Stimulated activated CD4-positive, alpha-beta T cell treated with anti-CD3 and anti-CD28 coated beads, Interleukin-1b, Interleukin-23, amount 100 ng/mL, for 1 hour (primary cell): ENCODE measurements at places on chromosomes 6 and 20.

DNA sequence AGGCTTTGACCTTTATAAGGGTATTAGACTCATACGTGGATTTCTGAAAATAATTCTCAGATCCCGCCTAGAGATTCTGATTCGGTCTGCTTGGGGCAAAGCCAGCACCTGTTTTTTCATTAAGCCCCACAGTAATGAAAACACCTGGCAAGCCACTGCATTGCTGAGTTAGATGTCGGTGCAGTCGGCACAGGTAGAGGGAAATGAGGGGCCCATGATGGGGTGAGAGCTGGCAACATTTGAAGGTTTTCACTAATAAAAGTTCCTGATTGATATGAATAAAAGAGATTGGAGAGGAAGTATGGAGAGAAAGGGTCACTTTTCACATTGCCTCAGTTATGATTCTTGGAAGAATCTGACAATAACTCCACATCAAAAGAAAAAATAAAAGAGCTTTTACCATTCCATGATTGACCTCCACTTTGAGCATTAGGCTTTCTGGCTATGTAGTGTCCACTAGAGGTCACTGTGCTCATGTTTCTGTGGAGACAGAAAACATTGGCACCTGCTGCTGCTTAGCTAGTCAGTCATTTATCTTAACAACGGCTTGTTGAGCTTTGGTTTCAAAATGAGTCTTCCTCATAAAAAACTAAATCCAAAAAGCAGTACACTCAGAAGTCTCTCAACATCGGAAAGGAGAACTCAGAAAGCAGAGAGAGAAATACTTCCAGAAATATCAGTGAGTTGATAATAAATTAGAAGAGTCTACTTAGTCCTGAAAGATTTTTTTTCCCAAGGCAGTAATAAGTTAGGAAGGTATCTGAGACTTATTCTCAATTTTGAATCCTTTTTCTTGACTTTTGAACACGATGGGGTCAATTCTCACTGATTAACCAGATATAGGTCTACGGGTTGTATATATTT lies 53.3 kb upstream of the KLHL31 start:
- DNase-seq, result no peak

DNA sequence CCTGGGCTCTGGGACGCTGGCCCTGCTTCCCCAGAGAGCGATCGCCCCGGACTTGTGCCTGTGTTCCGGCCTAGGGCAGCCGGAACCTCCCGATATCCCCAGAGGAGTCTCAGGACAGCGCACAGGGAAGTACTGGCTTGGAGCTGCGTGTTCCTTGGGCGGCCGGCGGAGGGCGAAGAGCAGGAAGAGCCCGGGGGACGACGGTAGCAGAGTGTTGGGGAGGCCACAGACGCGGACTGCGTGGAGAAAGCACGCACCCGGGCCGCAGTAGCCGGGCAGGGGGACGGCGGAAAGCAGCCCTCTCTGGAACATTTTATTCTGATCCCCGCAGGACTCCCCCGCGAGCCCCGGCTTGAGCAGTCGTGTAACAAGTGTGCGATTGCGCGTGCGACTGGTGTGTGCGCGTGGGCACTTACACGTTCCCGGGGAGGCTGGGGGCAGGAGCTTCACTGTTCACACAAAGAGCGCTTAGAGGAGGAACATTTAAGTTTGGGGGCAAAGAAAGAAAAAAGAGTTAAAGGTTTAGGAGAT lies 36.1 kb downstream of the NCR2 start:
- DNase-seq, result no peak

- no peak for DNase-seq
Measured at GRCh38 chr6:122389704-122390372, 9.6 kb upstream of the HSF2 start.

GRCh38 chr6:21265730-21266044 lies 327.9 kb upstream of the SOX4 start:
- no peak for DNase-seq

- DNase-seq, result no peak
Measured at GRCh38 chr20:3987296-3987695, 28.1 kb downstream of the RNF24 start.

DNA sequence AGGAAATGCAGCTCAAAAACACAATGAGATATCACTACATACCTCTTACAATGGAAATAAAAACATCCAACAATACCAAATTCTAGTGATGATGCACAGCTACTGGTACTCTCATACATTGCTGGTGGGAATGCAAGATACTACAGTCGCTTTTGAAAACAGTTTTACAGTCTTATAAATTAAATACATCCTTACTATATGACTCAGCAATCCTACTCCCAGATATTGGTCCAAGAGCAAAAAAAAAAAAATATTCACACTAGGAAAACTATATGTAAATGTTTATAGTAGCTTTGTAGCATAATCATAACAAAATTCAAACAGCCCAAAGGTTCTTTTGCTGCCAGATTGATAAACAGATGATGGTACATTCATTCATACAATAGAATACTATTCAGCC lies 217.4 kb upstream of the FAM83B start:
- no peak for DNase-seq

GRCh38 chr20:18705490-18705889 lies 108.1 kb upstream of the SCP2D1 start:
- DNase-seq, result no peak

DNA sequence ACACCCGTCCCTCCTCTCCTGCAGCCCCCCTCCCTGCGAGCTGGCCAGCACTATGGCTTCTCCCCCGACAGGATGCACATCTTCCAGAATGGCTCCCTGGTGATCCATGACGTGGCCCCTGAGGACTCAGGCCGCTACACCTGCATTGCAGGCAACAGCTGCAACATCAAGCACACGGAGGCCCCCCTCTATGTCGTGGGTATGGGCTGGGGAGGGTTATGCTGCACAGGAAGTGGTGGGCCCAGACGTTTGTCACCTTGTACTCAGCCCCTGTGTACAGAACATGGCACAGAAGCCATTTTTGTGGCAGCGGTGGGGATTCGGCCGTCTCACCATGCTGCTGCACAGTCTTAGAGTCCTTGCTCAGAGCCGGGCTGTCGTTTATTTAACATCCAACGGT lies 29.0 kb upstream of the SRF start:
- no peak for DNase-seq

DNA sequence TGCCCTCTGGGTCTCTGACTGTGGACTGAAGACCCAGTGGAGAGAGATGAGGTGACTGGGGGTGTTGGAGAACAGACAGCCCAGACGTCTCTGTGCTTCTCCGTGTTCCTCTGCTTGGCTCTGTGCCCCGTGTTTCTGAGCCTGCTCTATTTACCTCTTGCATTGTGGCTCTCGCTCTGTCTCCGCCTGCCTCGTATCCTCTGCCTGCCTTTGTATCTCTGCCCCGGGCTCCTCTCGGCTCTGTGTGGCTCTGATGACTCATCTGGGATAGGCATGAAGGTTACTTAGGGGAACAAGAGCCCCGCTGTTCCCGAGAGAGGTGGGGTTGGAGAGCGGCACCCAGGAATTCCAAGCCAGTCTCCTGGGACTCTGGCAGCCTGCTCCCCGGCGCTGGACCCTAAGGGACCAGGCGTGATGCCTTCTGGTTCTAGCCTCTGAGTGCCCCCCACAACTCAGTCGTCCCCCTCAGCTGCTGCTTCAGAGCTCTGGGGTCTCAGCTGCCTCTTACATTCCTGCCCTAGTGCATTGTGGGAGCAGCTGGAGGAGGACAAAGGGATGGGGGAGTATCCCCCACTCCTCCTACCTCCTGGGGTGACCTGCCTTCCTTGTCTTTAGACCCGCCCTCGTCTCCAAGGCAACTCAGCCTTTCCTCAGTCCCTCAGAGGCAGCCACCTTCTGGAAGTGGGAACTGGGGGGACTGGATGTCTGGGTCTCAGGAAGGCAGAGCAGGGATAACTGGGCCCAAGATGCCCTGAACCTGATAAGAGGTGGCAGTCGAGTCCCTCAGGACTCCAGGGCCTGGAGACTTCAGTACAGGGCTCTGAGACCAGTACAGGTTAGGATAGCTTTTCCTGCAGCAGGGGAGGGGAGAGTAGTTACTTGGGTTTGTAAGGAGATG lies 1.9 kb downstream of the DDR1 start:
- no peak for DNase-seq

- no peak for DNase-seq
Measured at GRCh38 chr20:22985239-22985778, 49.8 kb upstream of the SSTR4 start.

DNA sequence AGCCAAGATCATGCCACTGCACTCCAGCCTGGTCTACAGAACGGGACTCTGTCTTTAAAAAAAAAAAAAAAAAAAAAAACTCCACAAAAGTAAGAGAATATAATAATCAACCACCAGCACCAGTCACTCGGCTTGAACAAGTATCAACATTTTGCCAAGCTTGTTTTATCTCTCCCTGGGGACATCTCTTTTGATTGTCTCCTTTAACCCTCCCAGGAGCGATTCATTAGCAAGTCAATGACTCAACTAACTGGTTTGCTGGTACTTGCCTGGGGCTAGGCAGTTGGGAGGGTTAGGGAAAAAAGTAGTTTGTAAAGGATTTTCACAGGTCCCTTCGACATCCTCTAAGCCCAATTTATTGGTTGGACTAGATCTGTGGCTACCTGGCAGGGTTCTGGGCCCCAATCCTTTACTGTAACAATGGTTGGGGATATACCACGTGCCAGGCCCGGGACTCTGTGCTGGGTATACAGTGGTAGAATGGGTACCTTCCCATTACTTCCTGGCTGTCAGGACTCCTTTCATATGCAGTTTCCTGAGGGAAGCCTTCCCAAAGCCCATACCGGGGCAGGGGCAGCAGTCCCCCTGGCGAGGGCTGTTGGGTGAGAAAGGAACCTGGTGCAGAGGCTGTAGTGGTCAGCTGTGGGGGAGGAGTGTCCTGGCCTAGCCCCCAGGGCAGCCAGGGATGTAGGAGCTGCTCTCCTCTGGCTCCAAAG lies 12.2 kb downstream of the TGIF2 start:
- no peak for DNase-seq

DNA sequence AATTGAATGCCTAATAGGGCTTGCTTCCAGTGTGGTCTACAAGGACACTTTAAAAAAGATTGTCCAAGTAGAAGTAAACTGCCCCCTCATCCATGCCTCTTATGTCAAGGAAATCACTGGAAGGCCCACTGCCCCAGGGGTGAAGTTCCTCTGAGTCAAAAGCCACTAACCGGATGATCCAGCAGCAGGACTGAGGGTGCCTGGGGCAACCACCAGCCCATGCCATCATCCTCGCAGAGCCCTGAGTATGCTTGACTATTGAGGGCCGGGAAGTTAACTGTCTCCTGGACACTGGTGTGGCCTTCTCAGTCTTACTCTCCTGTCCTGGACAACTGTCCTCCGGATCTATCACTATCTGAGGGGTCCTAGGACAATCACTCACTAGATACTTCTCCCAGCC lies 411.5 kb downstream of the TENT5A start:
- no peak for DNase-seq

GRCh38 chr6:1468126-1468525 lies 78.8 kb downstream of the FOXF2 start:
- DNase-seq, result no peak

DNA sequence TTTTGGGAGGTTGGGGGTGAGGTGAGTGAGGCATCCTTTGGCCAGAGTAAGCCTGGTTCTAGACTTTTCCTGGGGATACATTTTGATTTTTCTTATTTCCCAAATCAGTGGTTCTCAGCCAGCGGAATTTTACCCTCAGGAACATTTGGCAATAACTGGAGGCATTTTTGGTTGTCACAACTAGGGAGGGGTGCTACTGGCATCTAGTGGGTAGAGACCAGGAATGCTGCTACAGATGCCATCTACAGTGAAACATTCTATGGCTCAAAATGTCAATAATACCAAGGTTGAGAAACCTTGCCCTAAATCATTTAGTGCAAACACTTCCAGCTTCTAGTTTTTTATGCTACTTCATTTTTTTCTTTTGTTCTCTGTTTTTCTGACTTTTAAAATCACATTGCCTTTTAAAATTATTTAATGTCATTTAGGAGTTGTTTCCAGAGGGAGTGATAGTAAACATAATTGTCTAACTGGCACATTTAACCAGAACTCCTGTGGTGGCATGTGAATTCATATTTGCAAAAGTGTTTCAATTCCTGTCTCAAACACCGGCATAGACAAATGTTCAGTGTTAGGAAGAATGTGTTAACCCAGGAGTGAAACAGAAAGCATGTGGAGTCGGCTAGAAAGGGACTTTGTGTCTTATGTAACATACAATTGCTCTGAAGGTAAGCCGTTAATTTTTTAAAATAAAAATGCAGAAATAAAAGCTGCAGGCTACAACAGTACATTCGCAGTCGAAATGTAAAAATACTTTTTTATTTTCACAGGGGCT lies 59.0 kb downstream of the QRSL1 start:
- no peak for DNase-seq

DNA sequence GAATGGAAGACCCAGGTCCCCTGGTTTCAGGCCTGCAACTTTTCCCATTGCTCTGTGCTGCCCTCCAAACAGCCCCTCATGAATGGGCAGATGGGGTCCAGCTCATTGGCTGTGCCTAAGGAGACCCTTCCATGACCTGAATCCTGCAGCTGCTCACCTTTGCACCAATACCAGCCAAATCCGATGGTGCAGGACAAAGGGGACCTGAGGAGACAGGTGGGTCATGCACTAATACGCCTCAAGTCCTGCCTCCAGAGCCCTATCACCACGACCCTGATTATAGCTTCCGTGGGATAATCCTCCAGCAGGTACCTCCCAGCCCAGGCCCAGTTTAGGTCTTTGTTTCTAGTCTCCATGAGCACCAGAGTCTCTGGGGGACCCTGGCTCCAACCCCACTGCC lies 16.8 kb downstream of the TREM1 start:
- no peak for DNase-seq

DNA sequence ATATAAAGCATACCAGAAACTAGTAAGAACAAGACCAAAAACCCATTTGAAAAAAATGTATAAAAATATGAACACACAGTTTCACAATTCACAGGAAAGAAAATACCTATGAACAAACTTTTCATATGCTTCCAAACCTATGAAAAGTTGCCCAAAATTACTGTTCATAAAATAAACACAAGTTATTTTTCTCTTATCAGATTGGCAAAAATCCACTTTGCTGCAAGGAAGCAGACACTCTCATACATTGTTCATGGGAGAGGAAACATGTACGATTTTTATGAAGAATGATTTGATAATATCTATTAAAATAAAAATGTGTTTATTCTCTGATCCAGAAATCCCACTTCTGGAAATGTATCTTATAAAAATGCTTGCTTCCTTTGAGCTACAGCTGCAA lies 40.0 kb upstream of the OCSTAMP start:
- DNase-seq, result no peak

GRCh38 chr20:32440069-32440757 lies 82.1 kb downstream of the ASXL1 start:
- DNase-seq, result no peak

GRCh38 chr6:11460837-11461661 lies 76.5 kb upstream of the TMEM170B start:
- no peak for DNase-seq

- no peak for DNase-seq
Measured at GRCh38 chr20:62376112-62377063, 9.3 kb upstream of the LAMA5 start.

DNA sequence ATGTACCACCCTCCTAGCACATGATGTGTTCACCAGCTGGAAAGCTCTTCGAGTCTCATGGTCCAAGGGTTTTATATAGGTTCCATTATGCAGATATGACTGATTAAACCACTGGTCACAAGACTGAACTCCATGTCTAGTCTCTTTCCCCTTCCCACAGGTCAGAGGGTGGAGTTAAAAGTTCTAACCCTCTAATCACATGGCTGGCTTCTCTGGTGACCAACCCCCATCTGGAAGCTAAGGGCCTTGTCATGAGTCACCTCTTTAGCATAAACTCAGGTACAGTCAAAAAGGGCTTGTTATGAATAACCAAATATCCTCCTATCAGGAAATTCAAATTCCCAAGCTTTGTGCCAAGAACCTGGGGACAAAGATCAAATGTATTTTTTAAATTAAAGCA lies 52.0 kb upstream of the KLHL31 start:
- no peak for DNase-seq
